Keratinocyte (primary cell): ENCODE measurements at places on chromosomes 16 and 17. TPM values are rescaled to one million over a fixed set of nuclear protein-coding genes. Genes with fewer than 3 reads are reported as not detected.

- no peak for DNase-seq
Measured at GRCh38 chr16:74073456-74073855, 223.2 kb upstream of the PSMD7 start.

GRCh38 chr16:64184156-64184555 lies 937.7 kb downstream of the CDH11 start:
- DNase-seq: no peak

MYL4 gene
- polyA plus RNA-seq: not detected in 3 replicates

DNA sequence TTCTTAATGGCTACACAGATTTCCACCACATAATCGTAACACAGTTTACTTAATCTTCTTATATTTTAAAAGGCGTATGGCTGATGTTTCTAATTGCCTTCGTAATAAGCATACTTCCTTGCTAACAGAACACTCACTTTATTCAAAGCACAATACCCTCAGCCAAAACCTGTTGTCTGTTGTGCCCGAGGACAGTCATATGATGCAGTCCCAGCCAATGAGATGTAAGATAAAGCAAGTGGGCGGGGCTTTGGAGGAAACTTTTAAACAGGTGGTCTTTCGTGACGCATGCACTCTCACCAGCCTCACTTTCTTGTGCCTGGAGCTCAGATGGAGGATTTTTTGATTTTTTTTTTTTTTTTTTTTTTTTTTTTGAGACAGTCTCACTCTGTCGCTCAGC lies 174.1 kb downstream of the ZFHX3 start:
- DNase-seq: no peak

- DNase-seq: no peak
Measured at GRCh38 chr17:45821147-45821546, 23.5 kb upstream of the SPPL2C start.

CD300E gene
- polyA plus RNA-seq: not detected in 3 replicates

TEX14 gene
- polyA plus RNA-seq: 0.03 to 0.27 TPM (median 0.16 TPM) in 3 replicates

NOXO1 gene
- 0.38 to 1.1 TPM (median 0.54 TPM) in 3 replicates for polyA plus RNA-seq

- DNase-seq: no peak
Measured at GRCh38 chr17:44930667-44931066, 15.4 kb upstream of the GFAP start.

XAF1 gene
- polyA plus RNA-seq: 5.6 to 10.6 TPM (median 8.9 TPM) in 3 replicates

- no peak for DNase-seq
Measured at GRCh38 chr16:86800894-86801293, 222.5 kb downstream of the FOXL1 start.

DNA sequence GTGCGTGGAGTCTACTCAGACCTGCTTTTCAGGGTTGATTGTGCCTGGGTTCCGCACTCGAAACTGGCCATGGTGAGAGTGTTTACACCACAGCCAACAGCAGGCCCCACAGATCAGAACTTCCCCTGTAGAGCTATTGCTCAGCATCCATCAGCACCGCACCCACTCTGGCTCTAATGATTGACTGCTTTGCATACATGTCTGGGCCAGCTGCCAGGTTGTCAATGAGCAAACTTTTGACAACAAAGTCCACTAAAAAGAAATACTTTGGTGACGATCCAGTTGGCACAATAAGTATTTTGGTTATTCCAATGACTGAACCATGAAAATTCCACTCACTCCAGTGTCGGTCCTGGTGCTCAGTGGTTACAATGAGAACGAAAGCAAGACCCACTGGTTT lies 190.7 kb downstream of the FOXL1 start:
- DNase-seq: no peak

DNA sequence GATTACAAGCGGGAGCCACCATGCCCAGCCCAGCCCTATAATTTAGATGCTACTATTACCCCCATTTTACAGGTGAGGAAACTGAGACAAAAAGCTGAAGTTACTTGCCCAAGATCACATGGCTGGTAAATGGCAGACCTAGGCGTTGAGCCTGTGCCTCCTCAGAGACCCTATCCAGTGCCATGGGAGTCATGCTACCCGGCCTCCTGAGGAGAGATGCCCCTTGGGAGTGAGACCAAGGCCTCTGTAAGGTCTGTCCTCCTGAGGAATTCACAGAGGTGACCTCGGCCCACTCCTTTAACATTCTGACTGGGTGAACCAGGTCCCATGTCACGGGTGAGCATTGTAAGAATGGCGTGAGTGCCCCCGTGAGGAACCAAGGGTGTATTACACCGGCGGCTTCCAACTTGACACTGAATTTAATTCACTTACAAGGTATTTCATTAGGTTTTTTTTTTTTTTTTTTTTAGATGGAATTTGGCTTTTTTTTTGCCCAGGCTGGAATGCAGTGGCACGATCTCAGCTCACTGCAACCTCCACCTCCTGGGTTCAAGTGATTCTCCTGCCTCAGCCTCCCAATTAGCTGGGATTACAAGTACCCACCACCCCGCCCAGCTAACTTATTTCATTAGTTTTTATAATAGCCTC lies 95.7 kb downstream of the ABCC6 start:
- DNase-seq: no peak

DNA sequence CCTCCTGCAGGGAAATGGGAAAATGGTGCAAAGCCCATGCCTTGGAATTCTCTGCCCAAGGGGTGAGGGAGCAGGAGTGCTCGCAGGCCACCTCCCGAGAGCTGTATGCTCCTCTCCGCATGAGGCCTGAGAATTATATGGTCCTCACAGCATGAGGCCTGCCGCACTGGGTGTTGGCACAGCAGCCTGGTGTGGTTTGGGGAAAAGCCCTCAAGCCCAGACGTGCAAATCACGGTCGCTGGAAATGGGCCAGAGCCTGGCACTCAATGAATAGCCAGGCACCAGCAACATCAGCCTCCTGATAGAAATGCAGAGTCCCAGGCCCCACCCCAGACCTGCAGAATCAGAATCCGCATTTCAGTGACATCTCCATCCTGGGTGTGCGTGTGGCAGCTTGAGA lies 156.4 kb upstream of the FOXF1 start:
- DNase-seq: no peak

GRCh38 chr17:59361386-59361785 lies 29.9 kb downstream of the YPEL2 start:
- DNase-seq: no peak

DNA sequence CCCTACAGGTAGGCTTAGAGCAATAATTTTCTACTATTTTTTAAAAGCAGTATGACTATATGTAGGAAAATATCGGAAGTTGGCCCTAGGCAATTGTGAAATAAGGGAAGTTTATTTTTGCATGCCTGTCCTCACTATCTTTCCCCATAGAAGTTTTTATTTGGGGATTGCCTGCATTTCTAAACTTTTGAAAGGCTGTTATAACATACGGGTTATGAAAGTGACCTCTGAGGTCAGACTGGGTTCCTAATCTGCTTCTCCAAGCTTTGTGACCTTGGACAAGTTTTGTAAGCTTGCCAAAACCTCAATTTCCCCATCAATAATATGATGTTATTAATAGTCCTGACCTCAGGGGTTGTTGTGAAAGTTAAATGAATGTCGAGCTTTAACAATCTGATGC lies 67.1 kb downstream of the ARHGAP44 start:
- no peak for DNase-seq

GRCh38 chr16:12719972-12720371 lies 83.7 kb downstream of the CPPED1 start:
- no peak for DNase-seq

CACNG5 gene
- polyA plus RNA-seq: not detected in 3 replicates

GRCh38 chr17:82799591-82799990 lies 40.2 kb downstream of the ZNF750 start:
- no peak for DNase-seq

GRCh38 chr16:5851393-5851982 lies 753.9 kb upstream of the EEF2KMT start:
- DNase-seq: no peak

TBC1D3I gene
- 0.03 TPM in 1 of 3 replicates, not detected in the others for polyA plus RNA-seq

HSD3B7 gene
- 2.0 to 3.5 TPM (median 2.4 TPM) in 3 replicates for polyA plus RNA-seq

LGALS9B gene
- polyA plus RNA-seq: 2.3 to 8.5 TPM (median 6.3 TPM) in 3 replicates

FN3K gene
- 0.10 to 0.35 TPM (median 0.32 TPM) in 3 replicates for polyA plus RNA-seq

DNA sequence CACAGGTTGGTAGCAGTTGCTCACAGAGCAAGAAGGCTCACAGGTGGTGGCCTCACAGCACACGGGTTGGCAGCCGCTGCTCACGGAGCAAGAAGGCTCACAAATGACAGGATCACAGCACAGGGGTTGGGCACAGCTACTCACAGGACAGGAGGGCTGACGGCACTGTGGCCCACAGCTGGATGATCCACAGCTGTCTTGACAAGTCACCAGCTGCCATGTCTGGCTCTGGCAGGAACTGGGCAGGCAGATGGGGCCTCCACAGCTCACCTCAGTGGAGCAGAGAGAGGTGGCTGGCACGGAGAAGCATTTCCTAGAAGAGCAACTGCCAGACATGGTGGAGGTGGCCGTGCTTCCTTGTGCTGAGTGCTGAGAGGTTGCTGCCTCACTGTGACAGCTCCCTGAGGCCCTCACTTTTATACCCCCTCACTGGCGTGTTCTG lies at the start of gene KRTAP16-1:
Gene KRTAP16-1 (minus strand): TSS at position 392 of the 442 bp plus-strand sequence. CDS start 56 bp downstream, at position 336.
- no peak for DNase-seq

MYOCD gene
- polyA plus RNA-seq: not detected in 3 replicates

DNA sequence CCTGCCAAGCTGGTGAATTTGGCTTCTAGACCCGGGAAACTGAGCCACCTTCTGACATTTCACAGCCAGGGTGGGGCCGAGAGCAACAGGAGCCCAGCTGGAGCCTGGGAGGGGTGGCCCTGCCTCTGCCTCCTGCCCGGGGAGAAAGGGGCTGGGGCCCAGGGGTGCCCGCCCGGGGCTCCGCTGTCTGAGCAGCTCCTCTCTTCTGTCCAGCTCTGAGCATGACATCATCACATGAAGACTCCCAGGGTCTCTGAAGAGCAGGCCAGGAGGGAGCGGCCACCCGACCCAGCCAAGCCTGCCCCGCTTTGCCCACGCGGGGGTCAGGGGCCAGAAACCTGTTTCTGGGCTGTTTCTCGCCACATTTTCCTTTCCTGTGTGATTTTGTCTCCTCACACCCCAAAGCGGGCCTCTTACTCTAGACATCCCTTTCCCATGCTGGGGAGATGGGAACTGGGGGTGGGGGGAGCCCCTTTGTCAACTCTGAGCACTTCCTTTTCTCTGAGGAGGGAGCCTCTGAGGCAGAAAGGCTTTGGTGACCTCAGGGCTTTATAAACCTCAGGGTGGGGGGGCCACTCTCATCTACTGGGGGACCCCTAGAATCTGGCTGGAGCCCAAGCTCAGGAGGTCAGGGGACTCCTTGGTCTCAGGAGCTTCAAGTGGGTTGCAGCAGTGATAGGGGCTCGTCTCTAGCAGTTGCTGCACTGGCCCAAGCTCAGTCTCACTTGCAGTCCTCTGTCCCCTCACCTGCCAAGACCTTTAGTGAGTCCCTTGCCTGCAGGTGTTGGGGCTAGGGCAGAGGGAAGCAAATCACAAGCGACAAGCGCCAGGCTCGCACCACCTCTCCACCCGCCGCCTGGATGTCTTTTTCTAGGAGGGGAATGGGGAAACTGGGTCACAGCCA lies 7.6 kb downstream of the UBALD2 start:
- DNase-seq: no peak

DNA sequence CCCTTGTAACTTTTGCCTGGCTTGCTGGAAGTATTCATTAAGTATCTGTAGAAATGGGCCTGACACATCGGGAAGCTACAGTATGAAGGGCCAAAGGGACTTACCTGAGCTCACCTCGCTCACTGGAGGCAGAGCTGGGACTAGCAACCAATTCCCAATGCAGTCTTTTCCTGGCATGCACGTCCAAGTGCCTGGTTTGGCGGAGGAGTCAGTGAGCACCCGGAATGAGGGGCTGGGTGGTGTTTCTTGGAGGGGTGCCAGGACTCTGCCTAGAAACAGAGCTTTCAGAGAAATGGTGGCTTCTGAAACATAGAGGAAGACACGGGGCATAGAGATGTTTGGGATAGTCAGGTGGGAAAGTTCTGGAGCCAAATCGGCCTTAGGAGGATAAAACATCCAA lies 18.4 kb upstream of the GPRC5C start:
- DNase-seq: no peak

DNA sequence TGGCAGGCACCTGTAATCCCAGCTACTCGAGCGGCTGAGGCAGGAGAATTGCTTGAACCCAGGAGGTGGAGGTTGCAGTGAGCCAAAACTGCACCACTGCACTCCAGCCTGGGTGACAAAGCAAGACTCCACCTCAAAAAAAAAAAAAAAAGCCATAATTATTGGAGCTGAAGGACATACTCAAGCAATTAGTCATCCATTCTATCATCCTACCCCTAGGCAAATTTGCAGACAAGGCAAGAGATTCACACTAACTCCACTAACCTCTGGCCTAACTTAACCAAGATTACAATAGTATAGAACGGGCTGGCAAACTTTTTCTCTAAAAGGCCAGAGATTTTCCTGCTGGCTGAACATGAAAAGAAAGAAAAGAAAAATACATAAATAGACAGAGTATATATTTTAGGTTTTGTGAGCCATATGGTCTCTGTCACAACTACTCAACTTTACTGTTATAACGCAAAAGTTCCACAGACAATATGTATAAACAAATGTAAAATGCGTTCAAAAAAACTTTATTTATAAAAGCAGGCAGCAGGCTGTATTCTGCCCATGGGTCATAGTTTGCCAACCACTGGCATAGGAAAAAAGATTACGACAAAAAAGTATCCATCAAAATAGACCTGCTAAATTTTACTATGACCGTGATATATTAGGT lies 29.7 kb downstream of the BRIP1 start:
- DNase-seq: peak; percentile 58

- DNase-seq: no peak
Measured at GRCh38 chr16:69195369-69196029, 8.5 kb downstream of the SNTB2 start.
